Natural killer cell treated with Interleukin-12 subunit alpha and Interleukin-12 subunit beta and Interleukin-15 and Interleukin-18, amount 100 ng/mL, for 72 hours (primary cell): ENCODE measurements at places on chromosomes 7 and 10. TPM values are rescaled to one million over a fixed set of nuclear protein-coding genes. Genes with fewer than 3 reads are reported as not detected.
A peak's percentile ranks its signal among the peaks of the same experiment; 100 is the strongest.

CASP7 gene
- total RNA-seq = 31.2 TPM

GRCh38 chr7:28292834-28293526 lies 112.4 kb upstream of the JAZF1 start:
- H3K27ac ChIP-seq = no peak overlapping the region
- no peaks in the 10 kb centered on the region for H3K4me1 ChIP-seq
- peak overlapping the region; percentile 10 for H3K4me3 ChIP-seq
- no peaks in the 10 kb centered on the region for H3K36me3 ChIP-seq

CWF19L1 gene
- 42.8 TPM for total RNA-seq

- peak overlapping the region; percentile 86 for H3K4me3 ChIP-seq
- H3K27me3 ChIP-seq = no peaks in the 10 kb centered on the region
- H3K36me3 ChIP-seq = no peaks in the 10 kb centered on the region
- peak overlapping the region; percentile 89 for H3K27ac ChIP-seq
- DNase-seq = no peak
Observed at GRCh38 chr7:148964483-148965267, 63.6 kb downstream of the PDIA4 start.

AQP1 gene
- 0.14 TPM for total RNA-seq

DNA sequence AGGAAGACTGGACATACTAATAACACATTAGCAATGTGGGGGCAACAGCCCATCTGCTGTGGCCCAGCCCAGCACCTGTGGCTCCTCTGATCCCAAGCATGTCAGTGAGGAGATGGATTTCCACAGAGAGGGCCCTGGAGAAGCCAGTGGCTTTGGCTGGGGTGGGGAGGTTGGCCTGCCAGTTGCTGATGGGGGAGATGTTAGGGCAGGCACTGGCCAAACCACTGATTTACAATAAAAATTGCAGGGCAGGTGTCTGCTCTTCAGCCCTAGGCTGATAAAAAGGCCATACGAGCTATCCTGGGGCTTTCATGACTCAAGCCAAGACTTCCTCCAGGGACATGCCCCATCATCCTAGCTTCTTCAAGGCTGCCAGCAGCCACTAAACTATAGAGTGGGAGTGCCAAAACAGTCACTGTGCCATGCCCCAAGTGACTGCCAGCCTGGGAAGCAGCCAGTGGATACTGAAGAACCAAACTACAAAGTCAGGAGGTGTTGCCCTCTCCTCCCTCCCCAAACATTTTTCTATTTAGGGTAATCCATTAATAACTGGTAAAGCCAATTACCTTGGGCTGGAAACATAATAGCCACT lies 37.8 kb downstream of the DPCD start:
- H3K36me3 ChIP-seq = peaks cover 5% of the 10 kb centered on the region
- H3K4me1 ChIP-seq = peaks cover 16% of the 10 kb centered on the region
- no peak overlapping the region for H3K4me3 ChIP-seq
- no peak for DNase-seq
- H3K27ac ChIP-seq = peak overlapping the region; percentile 34

DNA sequence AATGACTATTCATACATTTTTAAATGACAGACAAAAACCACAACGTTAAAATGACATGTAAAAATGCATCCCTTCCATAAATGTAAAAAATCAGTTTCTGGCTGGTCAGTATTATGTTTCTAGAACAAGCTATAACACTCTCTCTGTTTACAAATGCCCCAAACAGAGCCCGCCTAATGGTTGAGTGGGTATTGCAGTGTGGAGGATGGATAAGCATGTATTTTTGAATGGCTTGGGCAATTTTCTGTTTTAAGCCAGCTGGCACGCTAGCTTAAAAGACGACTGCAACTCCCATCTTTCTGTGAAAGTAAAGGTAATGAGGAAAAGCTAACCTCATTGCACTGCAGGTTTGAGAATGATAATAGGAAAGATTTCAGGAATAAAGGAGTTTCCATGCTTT lies 430.7 kb downstream of the PARD3 start:
- H3K27me3 ChIP-seq = peaks cover 2% of the 10 kb centered on the region
- H3K4me3 ChIP-seq = no peak overlapping the region
- no peak overlapping the region for H3K27ac ChIP-seq
- DNase-seq = no peak
